ENCODE measurements at places on chromosomes 1 and 21.
A peak's percentile ranks its signal among the peaks of the same experiment; 100 is the strongest.

GRCh38 chr1:97164276-97164639 is 442.7 kb downstream of the PTBP2 start:
- no peak for DNase-seq

- no peak for DNase-seq
Observed at GRCh38 chr1:70142075-70142474, 63.3 kb downstream of the LRRC40 start.

- DNase-seq = no peak
Observed at GRCh38 chr1:170424346-170424745, 107.6 kb upstream of the GORAB start.

DNA sequence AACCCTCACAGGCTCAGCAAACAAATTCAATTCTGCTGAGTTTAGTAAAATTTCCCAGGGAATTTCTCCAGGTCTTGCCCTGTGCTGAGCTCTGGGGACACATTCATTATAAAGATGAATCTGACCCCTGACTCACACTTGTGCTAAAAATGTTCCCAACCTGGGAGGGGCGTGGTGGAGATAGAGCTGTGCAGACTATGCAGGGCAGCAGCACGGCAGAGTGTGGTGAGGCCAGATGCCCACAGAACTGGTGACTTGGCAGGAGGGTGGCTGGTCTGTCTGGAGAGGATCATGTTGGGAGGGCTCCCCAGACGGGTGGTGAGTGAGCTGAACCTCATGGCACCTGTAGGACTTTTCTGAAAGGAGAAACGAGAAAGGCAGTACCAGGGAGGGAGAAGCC is 31.6 kb downstream of the FAAH start:
- DNase-seq = no peak

GRCh38 chr1:206708882-206709281 is 24.2 kb downstream of the MAPKAPK2 start:
- DNase-seq = no peak

DNA sequence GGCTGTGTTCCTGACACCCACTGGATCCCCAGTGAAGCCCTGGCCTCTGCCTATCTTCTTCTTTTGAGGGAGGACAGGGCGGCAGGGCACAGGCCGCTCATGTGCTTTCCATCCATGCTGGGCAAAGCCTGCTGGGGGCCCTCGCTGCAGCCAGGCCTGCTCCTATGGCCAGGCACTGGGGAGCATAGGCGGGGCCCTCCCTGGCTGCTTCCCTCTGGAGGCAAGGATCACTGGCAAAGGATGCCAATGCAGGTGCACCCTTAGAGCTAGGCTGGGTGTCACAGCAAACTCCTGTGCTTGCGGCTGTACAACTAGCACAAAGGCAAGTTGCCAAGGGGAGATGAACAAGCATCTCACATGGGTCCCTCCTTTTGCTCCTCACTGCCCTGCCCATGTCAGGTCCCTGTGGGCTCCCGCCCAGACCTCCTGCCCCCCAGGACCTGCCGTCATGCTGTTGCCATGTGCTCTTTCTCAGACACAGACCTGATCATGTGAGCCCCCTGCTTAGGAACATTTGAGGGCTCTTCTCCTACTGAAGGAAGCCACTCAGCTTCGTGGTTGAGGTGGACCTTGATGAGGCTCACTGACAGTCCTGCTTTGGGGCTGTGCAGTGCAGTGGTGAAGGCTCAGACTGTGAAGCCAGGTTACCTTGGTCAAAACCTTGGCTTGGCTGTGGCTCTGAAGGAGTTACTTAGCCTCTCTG is 393.6 kb downstream of the PTPRU start:
- DNase-seq = peak; percentile 14

DNA sequence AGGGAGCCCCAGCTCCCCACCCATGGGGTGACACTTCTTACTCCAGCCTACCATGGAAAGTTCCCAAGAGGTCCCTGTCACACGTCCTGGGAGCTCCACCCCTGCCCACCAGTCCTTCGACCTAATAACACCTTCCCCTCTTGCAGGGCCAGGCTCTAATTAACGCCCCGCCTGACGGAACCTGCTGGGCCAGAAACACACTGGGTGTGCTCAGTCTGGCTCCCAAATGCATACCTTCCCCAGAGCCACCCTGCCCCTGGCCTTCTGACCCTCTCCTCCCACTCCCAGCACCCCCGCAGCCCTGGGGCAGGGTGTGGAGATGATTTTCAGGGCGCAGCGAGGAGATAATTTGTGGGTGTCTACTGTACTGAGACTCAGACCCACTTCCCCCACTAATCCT is 20.6 kb downstream of the PGLYRP3 start:
- no peak for DNase-seq

DNA sequence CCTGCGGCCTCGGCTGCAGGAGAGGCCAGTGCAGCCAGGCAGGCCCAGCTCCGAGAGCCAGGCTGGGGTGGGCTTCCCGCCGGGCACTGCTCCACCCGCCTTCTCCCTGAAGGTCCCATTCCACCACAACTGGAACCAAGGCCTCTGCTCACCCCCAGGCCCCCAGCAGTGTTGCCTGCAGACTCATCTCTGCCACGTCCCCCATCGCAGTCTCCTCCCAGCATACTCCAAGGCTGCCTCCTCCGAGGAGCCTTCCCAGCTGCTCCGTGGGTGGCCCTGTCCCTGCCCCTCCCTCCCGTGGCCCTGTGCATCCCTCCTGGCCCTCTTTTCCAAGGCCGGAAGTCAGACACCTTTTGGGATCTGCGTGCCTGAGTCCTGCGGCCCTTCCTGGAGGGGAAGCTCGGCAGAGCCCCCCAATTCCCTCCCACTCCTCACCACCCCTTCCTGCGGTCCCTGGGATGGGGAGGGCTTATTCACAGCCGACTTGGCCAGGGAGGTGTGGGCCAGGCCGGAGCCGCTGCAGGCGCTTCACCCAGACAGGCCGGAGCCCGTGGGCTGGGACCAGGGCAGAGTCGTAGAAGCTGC is 47.6 kb downstream of the SLX9 start:
- DNase-seq = no peak

DNA sequence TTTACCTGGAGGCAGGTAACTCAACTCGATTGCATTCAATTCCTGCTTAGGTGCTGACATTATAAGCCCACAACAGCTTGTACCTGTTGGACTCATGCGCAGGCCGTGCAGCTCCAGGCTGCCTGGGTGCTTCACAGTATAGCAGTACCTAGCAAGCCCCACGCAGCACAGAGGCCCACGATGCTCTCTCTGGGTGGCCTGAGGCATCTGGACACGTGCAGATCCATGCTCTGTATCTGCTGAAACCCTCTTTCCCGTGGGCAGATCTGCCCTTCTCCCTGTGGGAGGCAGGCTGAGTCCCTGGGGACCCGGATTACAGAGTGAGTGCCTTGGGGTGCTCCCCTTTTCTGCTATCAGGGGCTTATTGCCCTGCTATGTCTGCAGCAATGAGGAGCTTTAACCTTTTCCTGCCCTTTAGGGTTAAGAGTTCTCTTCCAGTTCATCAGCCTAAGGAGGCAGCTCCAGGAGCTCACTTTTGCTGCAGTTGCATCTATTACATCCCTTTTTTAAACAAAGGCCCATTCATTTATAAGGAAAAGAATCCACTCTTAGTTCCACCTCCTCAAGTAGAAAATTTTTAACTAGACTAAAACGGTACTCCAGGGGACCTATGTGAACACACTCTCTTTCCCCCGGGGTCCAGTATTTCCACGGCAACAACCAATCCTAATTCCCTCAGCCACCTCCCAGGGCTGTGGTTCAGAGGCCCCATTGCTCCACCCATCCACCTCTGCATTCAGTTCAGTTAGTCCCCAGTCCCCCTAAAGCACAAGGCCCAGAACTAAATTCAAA is 19.3 kb downstream of the ITPKB start:
- DNase-seq = no peak

- DNase-seq = no peak
Observed at GRCh38 chr1:31624309-31624708, 6.8 kb downstream of the HCRTR1 start.

DNA sequence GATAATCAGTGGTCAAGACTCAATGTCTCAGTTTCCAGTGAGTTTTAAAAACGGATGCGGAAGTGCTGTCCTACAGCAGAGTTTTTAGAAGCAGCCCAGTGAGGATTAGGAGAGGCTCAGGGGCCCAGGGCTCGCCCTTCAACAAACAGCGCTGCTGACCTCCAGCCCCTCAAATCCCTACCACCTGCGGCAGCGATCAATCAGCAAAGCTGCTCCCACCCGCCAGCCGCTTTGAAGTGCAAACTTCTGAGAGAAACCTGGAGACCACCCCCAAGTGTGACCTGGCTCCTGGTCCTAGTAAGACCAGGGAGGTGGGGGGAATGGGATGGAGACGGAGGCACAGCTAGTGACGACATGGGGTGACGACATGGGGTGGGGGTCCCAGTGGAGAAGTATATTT is 14.4 kb downstream of the ZBTB17 start:
- DNase-seq = no peak

- no peak for DNase-seq
Observed at GRCh38 chr1:205935869-205936268, 7.4 kb downstream of the SLC26A9 start.

DNA sequence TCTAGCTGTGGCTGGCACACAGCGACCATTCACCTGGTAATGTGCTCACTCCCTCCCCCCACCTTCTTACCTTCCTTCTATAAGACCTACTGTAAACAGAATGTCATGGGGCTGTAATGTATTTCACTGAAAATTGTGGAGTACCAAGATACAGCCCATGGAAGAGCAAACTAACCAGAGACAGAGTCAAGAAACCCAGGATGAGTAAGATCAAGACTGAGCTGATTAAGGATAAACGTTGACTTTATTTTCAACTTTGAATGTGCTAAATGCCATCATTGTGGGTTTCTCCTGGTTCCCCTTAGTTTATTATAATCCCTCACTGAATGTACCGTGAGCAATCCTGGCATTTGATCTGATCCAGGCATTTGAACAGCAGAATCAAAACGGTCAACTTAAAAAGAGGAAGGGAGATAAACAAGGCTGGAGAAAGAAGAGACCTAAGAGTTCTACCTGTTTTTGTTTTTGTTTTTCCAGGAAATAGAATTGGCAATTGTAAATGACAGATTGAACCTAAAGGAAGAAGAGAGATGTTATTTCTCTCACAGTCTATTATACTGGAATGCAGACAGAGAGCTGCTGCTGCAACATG is 16.1 kb upstream of the ATP1B1 start:
- DNase-seq = no peak

- DNase-seq = no peak
Observed at GRCh38 chr21:16777041-16777720, 735.7 kb upstream of the CXADR start.

- no peak for DNase-seq
Observed at GRCh38 chr1:240831191-240831631, 219.3 kb upstream of the GREM2 start.

DNA sequence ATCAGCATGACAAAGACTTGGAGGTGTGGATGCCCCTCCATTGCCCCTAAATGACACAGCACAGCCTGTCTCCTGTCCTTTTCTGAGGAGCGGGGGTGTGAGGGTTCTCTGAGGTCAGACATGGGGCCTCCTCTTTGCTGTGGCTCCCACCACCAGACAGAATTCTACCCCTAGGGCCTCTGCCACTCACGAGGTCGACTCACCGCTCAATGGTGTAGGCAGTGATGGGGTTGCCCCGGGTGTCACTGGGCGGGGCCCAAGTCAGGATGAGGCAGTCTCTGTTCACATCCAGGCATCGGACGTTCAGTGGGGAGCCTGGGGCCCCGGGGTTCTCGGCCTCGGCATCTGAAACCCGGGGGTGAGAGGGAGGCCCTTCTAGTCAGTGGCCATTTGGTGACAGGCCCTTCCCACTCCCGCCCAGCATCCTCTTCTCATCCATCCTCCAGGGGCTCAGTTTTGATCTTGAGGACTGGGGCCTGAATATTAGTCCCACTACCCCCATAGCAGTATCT is 19.9 kb downstream of the MYOM3 start:
- DNase-seq = no peak

DNA sequence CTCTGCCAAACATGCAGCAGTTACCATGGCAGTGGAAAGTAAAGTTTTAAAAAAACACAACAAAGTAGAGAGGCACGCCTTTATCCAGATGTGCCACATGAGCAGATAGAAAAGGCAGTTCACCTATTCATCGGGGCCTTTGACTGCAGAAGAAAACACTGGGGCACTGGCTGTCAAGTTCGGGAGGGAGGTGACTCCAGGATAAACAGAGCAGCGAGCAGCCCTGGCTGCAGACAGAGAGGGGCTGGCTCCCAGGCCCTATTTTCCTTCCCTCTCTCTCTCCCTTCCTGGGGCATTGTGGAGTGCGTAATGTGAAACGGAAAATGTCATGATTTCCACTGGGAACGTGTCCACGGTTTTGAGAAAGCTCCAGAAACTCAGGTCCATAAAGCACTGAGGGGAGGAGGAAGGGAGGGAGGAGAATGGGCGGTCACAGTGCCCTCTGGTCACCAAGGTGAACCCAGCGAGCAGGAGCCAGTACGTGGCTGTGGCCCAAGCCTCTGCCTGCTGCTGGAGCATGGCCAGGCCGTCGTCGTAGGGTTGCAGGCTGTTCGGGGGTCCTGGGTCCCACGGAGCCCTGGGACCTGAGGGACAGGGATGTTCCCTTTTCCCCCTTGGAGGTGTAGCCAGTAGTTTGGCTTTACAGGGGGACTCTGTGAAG is 114.7 kb upstream of the IRF2BP2 start:
- peak; percentile 49 for DNase-seq

DNA sequence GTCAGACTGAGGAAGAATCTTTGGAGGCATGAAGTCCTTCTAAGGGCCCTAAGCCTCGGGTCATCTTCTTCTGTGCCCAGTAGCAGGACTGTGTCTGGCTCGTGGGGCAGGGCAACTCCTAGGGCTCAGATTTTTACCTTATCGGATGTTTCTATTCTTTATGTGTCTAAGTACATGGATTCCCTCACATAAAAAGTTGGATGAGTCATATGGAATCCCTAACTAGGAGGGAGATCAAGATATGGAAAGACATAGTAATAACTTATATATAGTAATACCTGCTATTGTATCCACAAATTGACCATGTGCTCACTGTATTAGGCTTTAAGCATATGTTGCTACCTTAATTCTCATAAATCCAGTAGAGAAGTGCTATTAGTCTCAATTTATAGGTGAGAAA is 364.5 kb upstream of the CAMK1G start:
- no peak for DNase-seq

- DNase-seq = no peak
Observed at GRCh38 chr21:14987370-14988170, 77.2 kb downstream of the NRIP1 start.

DNA sequence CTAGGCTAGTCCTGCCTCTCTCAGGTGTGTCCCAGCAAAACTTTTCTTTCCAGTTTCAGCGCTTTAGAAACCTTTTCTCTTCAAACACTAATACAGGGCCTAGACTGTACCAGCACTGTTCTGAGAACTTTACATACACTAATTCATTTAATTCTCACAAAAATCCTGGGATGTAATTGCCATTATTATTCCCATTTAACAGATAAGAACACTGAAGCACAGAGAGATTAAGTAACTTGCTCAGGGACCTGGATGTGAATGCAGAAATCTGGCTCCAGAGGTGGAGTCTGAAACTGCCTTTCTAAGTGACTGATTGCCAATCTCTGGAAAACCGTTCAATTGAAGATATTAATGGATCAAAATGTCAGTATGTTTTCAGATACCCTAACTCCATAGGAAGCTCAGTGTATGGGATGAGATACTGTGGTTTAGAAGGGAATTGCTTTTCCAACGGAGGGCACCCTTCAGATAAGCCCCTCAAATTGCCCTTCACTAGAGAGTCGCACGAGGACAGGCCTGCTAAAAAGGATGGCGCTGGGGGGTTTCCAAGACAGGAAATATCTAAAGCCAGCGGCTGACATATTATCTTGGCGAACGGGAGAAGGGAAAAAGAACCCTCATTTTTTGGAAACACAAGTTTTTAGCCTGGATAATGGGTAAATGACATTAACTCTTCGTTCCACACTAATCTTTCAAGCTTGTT is 698 bp upstream of the UCK2 start:
- no peak for DNase-seq

All from H9 (cell line).